Pulmonary artery endothelial cell (primary cell): ENCODE measurements at places on chromosomes 11 and 22. TPM values are rescaled to one million over a fixed set of nuclear protein-coding genes. Genes with fewer than 3 reads are reported as not detected.

PPP1R14B gene
- total RNA-seq = 312 and 327 TPM in 2 replicates

TTC28 gene
- total RNA-seq = 15.6 and 16.0 TPM in 2 replicates

TRIM29 gene
- total RNA-seq = 0.25 TPM in 1 of 2 replicates, not detected in the other

DNA sequence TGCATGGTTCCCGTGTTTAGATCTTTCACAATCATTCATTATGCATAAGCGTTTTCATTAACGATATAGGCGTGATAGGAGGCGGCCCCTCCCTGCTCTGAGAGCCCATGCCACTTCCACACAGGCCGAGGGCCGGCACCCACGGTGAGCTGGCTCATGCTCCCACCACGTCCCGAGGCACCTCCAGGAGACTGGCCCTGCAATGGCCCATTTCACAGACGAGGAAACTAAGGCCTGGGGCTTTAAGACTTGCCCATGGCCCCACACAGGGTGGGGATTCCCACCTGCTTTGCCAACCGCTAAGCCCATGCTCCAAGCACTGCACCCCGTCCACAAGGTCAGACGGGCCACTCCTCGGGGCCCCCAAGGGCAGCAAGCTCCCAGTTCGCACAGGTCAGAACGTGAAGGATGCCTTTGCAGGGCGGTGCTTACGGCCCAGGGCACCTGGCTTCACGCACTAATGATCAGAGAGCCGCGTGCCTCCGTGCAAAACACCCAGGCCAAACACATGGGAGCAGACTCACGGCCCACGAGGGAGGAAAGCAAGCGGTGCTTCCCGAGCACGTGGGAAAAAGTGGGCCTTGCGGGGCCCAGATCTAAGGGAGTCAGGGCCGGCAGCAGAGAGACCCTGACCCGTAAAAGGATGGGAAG is 8.3 kb downstream of the OSBPL5 start:
- DNase-seq = no peak

GRCh38 chr11:27234961-27235360 is 128.1 kb downstream of the CCDC34 start:
- no peak for DNase-seq

DNA sequence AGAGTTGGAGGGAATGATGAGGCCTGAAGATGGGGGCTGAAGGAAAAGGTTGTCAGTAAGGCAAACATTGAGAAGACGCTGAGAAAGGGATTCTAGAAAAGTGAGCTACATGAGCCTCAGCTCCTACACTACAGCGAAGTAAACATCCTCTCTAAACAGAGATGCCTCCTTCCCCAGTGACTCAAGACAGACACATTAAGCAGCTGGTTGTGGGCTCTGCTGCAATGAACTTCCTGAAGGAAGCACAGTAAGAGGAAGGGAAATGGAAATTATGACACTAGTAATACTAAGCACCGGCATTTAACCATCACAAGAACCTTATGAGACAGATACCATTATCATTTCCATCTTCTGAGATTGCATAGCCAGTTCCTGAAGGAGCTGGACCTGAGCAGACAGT is 190.5 kb downstream of the C11orf87 start:
- DNase-seq = no peak
